ENCODE measurements at places on chromosomes 3 and 15. TPM values are rescaled to one million over a fixed set of nuclear protein-coding genes. Genes with fewer than 3 reads are reported as not detected.

DNA sequence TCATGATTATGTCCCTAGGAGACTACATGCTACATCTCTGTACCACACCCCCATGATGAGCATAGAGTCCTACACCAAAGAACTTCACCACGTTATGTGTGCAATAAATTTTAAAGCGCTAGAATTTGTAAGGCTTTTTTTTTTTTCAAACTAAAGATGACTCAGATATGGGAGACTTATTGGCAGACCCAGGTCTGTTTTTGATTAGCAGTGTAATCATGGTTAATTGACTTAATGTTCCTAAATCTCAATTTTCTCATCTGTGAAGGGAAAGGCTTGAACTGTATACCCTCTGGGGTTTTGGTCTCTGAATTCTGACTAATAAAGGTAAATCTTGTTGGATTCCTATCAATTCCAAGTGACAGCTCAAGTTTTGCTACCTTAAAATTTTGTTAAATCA, 26.4 kb downstream of the ABI3BP start:
- DNase-seq, result no peak

GRCh38 chr3:43915546-43915945, 224.8 kb downstream of the ABHD5 start:
- DNase-seq, result no peak

DNA sequence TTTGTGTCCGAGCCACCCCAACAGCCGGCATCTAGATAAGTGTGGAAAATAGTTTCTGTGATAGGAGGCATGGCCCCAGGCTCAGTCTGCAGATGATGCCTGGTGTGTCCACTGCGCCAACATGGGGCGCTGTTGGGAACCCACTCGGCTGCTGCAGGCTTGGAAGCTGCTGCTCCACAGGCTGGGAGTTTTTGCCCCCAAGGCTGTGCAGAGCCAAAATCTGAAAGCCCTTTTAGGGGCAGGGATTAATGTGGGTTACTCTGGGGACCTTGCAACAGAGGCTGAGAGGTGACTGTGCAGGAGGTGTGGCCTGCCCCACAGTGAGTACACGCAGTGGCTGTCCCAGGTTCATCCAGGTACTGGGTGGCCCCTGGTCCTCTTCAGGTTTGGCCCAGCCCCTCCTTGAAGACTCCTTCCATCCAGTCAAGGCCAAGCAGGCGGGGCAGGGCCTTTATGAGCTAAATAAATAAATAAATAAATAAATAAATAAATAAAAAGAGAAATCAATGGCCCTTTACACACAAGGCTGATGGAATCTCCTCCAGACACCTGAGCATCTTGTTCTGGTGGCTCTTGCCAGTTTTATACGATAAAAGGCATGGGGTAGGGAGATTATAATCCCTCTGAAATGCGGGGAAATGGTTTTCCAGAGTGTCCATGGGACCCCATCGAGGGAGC, 73.8 kb downstream of the AAGAB start:
- no peak for DNase-seq

DNA sequence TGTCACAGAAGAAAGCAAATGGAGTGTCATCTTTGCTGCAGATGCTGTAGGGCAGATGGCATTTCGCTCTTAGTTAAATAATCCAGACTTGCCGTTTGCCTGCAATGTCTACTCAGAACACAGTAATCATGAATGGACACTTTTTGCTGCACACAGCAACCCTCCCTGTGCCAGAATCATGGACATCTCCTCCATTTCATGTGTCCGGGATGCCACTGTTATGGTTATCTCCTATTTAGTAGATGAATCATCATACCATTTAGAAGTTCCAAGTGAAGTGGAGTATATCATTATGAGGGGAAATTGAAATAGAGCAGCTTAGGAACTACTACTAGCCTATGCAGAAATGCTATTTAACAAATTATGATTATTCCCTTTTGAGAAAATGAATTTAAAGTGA, 118.5 kb downstream of the DUT start:
- DNase-seq, result no peak

DNA sequence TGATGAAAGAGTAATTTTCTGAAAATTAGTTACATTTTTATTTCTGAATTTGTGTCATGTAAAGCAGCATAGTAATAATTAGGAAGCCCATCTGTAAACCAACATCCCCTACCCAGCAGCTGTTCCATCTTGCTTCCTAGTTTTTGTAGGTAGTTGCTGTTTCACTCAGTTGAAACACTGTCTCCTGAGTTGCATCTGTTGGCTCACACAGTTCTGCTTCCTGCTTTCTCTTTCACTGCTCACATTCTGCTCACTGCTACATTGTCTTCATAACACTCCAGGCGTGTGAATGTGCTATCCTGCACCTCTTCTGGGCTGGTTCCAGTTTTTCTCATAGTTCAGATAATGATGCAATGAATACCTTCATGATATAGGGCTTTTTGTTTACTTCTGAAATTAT, 123.4 kb downstream of the EPHB1 start:
- no peak for DNase-seq

GRCh38 chr3:150762662-150763121, 277 bp downstream of the SIAH2 start:
- peak; percentile 12 for DNase-seq

DNA sequence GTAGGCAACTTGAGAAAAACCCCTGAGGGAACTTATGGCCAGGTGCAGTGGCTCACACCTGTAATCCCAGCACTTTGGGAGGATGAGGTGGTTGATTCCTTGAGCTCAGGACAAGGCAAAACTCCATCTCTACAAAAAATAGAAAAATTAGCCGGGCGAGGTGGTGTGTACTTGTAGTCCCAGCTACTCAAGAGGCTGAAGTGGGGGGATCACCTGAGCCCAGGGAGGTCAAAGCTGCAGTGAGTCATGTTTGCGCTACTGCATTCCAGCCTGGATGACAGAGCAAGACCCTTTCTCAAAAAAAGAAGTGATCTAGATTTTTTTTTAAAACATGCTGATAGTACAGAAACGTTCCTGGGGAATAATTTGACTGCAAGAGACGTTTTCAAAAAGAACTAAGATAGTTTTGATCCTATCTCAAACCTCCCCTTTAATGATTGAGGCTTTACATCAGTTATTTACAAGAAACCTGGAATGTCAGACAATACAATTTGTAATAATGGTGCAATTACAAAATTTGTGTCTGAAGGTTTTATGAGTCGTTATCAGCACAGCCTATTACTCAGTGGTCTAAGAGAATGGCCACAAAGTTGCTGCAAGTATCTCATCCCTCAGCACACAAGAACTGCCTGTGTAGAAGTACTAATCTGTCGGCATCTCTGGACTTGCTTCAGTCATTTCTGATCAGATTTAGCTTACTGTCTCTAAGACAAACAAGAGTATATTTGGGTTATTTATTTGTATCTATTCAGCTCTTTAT, 32.2 kb upstream of the KLHL25 start:
- DNase-seq, result no peak

DNA sequence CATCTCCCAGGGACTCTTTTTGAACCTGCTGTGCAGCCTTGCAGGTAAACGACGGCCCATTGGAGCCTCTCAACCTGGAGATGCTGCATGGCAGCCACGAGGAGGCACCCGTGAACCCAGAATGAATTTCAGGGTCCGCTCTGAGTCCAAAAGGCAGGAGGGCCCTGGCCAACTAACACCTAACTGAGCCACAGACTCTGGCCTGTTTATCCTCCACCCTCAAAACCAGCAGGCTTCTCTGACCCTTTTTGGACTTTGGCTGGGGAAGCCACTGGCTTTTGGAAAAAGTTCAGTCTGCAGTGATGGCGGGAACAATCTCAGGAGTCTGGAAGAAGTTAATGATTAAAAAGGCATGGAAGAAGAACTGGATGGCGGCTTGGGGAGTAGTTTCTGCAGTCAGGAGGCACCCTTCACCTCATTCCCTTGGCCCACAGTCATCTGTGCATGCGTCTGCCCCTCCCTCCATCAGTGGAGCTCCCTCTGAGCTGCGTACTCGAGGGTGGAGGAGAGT, 4.1 kb downstream of the PXYLP1 start:
- DNase-seq, result no peak

DNA sequence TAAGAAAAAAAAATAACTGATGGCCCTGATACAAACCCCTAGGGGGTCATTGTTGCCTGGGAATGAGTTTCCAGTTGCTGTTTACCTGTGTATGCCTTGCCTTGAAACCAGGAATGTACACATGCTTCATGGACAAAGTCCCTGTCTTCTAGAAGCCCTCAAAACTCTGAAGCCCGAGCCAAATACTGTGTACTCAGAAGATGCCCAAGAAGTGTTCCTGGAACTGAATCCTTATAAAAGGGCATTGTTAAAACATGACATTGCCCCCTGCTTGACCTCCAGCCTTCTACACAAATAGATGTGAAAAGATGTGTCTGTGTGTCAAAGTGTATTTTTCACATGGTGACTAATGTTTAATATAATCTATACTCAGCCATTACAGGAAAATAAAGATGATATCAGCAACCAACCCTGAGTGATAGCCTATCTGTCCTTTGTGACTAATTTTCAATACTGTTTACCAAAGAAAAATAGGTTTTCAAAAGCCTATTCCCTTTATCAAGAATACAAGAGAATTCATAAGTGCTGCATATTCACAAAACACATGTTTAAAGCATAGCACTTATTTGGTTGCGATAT, 325.9 kb downstream of the MECOM start:
- no peak for DNase-seq

DNA sequence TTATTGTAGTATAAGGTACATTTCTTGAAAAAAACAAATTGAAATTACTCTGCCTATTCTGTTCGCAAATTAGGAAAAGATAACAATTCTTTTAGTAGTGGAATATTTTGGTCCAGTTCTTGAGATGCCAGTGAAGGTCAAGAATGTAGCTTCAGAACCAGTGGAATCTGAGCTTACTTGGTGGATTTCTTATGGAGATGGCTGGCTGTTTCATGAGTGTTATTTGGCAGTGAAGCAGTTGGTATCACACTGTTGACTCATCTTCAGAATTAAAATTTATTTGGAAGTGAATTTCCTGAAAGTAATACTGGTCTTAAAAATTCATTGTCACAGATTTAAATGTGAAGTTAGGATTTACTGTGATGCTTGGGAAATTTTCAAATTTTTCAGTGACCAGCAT, 19.1 kb downstream of the RNF13 start:
- DNase-seq, result no peak

GRCh38 chr15:99628374-99629001, 62.7 kb downstream of the MEF2A start:
- no peak for DNase-seq

- DNase-seq, result no peak
Observed at GRCh38 chr3:88141458-88142083, 8.2 kb upstream of the C3orf38 start.

GRCh38 chr3:13696699-13697098, 147.8 kb downstream of the FBLN2 start:
- DNase-seq, result no peak

- DNase-seq, result peak; percentile 67
Observed at GRCh38 chr3:141876891-141877621, 613 bp downstream of the ATP1B3 start.

GRCh38 chr15:82856397-82857170, 47.2 kb downstream of the WHAMM start:
- no peak for DNase-seq

DNA sequence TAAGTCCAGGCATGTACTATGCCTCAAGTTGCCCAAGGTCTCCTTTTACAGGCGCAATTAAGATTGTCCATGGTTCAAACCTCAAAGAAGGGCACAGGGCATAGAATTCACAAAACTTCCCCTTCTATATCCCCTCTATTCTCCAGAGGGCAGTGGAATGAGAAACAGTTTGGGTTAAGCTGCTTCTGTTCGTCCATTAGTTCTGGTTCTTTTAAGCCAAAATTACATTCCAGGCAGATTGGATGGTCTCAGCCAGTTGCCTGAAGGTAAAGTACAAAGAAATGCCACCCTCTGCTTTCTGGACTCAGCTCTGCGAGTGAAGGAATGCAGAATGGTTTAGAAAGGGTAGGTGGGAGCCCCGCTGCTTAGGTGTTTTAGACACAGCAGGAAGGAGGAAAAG, 200.7 kb downstream of the GREM1 start:
- no peak for DNase-seq

GRCh38 chr3:196501316-196502044, 2.1 kb downstream of the RNF168 start:
- peak; percentile 31 for DNase-seq

DNA sequence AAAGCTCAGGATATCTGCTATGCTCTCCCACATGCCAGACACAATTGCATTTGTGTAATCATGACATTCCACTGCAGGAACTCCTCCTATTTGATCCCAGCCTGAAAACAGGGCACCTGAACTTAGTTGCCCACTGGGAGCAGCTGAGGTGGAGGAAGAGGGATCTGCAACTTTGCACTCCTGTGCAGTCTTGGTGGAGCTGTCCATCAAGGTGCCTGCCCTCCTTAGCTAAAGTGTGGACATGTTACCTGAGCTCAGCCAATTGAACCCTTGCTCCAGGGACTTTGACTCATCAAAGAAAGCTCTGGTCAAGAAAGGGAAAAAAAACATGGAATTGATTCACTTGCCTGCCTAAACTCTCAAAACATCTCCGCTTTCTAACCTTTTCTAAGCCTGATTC, 33.3 kb upstream of the TUBGCP5 start:
- DNase-seq, result no peak

- no peak for DNase-seq
Observed at GRCh38 chr15:95944193-95944592, 386.3 kb upstream of the NR2F2 start.

DNA sequence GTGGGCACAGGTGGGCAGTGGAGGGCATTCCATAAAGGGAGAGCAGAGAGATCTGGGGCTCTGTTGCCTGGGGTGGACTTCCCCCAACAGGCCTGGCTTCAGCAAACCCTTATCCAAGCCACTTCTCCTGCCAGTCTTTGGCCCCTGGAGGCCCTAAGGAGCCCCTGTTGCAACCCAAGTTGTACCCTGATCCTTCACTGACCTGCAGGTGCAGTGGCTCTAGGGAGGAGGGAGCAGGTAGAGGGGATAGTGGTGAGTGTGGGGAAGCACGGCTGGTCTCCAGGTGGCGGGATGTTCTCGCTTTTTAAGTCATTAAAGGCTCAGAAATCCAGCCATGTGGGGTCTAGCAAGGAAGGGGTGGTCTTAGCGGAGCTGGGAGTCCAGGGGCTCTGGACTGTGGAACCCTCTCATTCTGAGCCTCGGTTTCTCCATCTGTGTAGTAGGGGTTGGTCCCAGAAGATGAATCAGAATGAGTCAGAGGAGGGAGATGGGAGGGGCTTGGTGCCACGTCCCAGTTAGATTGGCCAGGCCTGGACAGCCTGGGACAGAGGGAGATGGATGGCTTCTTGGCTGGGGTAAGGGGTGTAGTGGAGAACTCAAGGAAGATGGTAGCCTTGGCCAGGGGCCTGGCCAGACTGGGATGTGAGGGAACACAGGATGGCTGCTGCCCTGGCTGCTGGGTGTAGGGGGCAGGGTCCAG, 2.6 kb downstream of the ZBTB47 start:
- DNase-seq, result no peak

GRCh38 chr3:141455603-141456300, 31.1 kb upstream of the RASA2 start:
- no peak for DNase-seq

The CDHR4 gene
- not detected for total RNA-seq

The IL17RE gene
- 0.47 TPM for total RNA-seq

The TPRA1 gene
- 37.8 TPM for total RNA-seq

The MEIS2 gene
- not detected for total RNA-seq

The SH2D7 gene
- not detected for total RNA-seq

The INSYN1 gene
- total RNA-seq, result not detected

The FAH gene
- 28.0 TPM for total RNA-seq

The SMC4 gene
- 69.0 TPM for total RNA-seq

The FANCD2OS gene
- total RNA-seq, result not detected

The ATP10A gene
- 27.0 TPM for total RNA-seq

The FRMD5 gene
- total RNA-seq, result not detected

All from activated T-cell treated with anti-CD3 and anti-CD28 coated beads, Interleukin-2, amount 50 U/mL, for 4 hours (primary cell).